ENCODE measurements at places on chromosomes 3 and 15.

- DNase-seq, result no peak
These were observed 1202.3 kb downstream of the NSUN3 start for GRCh38 chr3:95265129-95265528.

DNA sequence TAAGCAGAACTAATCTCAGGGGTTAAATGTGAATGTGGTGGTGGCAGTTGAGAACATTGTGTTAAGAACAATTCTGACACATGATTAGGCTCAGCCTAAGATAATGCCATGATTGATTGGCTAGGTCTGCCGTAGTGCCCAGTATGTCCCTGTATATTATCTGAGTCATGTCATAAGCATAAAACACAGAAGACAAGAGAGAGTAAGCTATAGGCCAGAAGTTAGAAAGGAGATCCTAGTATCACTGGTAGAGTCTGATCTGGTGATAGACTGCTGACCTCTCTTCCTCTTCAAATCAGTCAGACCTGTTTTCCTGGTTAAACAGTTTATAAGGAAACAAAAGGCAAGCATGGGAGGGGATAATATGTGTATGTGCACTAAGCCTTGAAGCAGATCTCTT lies 30.1 kb upstream of the ATP8B4 start:
- DNase-seq, result no peak

- DNase-seq, result no peak
These were observed 263.0 kb downstream of the ULK4 start for GRCh38 chr3:41698898-41699297.

DNA sequence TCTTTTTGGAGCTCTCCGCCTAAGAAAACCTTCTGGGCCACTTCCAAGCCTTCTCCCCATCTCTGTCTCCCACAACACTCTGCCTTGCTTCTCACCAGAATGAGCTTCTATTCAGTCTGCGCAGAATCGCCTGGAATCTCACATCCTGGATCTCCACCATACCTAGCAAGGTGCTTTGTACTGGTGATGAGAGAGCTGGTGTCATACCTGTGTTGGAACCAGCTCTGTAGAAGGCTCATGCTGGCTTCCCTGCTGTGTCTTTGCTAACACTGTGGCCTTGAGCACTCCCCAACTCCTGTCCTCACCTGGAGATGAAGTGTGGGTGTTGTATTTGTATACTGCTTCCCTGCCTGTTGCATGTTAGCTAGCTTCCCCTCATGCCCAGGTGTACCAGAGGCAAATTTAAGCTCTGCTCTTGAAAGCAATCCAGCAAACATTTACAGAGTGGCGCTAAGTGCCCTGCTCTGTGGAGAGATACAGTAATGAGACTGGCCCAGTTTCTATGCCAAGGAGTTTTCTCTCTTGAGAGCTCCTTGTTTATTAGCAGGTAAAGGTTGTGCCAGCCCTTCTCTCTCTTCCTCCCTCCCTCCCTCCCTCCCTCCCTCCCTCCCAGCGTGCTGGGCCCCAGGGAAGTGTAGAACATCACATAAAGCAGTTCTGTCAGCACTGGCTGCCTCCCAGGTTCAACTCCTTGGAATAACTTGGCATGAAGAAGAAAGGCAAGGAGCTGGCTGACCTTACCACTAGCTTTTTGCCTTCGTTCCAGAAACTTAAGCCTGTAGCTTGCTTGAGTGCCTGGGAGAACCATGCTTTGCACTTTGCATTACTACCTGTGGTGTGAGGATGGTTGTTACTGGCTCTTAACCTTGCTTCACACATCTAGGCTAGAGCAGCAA lies 54.9 kb downstream of the TRIM71 start:
- DNase-seq, result no peak

- no peak for DNase-seq
These were observed 151.4 kb downstream of the TIGIT start for GRCh38 chr3:114445233-114445632.

DNA sequence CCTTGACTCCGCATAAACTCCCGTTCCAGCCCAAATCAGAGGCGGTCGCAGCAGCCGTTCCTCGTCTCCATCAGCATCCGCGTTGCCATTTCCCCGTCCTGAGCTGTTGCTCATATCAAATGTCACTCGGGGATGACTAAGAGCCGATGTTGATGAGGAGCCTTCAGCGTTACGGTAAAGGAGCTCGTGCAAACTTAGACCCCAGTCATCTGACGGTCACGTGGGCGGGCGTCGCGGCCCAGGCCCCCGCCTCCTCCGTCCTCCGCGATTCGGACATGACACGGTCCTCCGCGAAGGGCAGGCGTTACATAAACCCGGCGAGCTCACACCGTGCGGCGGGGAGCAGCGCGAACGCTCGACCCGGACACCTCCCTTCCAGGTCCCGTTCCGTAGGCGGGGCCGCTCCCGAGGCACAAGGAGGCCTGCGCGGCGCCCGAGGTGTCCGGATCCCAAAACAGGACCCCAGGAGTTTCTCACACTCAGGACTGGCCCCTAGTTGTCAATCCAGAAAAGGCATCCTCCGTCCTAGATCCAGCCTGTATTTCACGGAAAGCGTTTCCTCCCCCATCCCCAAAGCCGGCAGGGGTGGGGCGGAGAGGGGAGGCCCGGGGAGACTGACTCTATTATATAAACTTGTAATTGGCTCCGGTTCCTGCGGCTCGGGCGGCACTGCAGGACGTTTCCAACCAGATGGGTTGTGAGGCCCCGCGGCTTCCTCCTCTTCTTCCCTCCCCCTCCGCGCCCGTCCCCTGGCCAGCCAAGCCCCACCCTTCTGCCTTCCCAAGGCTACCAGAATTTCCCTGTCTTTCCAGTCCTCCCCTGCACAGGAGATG lies 100.0 kb upstream of the IGF1R start:
- peak; percentile 67 for DNase-seq

DNA sequence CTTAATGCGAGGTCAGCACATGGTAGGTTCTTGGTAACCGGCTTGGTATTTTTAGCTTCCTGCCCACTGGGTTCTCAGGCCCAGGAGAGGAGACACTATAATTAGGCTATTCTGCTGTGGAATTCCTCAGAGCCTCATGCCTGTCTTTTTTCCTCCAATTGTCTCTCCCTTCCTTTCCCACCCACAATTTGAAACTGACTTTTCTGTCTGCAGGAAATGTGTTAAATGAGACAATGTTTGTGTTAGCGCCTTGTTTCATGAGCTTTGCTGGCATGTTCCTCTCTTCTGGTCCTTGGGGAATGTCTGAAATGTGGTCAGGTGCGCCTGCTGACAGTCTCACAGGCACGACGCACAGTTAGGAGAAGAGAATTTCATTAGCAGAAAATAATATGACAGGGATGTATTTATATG lies 223.6 kb upstream of the CTNNB1 start:
- no peak for DNase-seq

GRCh38 chr15:87300146-87300545 lies 956.4 kb downstream of the NTRK3 start:
- DNase-seq, result no peak

- DNase-seq, result no peak
These were observed 62.5 kb upstream of the HRH1 start for GRCh38 chr3:11091791-11092190.

DNA sequence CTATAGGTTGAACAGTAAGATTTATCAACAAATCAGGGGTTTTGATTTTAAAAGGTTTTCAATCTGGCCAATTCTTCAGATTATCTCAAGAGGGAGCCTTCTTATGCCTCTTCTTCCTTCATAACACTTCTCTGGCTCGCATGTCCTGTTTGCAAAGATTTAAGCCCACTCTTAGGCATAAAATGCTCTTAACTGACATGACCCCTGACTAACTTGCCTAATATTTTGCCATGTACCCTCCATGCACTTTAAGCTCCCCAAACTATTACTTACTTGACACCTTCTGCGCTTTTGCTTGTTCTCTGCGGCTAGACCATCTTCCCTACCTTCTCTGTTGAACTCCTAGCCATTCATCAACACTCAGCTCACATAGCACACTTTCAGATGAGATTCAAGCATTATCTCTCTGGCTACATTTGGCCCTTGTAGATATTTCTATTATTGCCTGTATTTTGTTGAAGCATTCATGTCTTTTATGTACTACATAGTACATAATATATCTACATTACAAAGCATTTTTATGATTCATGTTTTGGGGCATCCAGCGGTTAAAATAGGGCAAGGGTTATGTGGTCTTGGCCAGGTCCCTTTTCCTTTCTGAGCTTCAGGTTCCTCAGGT lies 1.0 kb upstream of the ARIH1 start:
- no peak for DNase-seq

DNA sequence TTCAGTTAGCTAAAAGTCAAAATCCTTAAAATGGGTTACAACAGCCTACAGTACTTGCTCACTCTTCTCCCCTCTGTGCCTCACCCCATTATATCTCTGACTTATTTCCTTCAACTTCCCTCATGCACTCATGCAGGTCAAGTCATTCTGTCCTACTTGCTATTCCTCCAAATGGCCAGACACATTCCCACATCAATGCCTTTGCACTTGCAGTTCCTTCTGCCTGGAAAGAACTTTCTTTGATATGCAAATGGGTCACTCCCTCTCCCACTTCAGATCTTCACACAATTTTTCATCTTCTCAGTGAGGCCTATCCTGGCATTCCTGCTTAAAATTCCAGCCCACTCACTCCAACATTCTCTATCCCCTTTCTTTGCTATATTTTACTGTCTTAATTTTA lies 547.2 kb upstream of the TGFBR2 start:
- DNase-seq, result no peak

- DNase-seq, result no peak
These were observed 422.1 kb upstream of the TGFBR2 start for GRCh38 chr3:30184091-30184810.

All from HS-5 (cell line).